ENCODE measurements at places on chromosomes 2 and 18.

DNA sequence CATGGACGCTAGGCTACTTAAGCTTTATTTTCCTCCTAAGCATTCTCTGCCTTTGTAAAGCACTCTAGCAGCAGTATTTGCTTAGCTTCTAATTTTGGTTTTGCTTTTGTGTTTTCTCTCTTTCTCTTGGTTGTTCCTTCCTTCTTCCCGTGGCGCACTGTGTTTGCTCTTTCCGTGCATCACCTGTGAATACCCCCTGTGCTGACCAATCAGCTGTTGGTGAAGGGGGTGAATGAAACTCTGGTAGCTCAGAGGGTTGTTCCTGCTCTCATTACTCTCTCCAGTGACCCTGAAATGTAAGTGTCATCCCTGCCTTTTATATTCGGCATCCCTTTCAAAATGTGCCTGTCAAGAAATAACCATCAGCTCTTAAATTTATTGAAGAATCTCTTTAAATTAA is 45.5 kb upstream of the TNFRSF11A start:
- DNase-seq: no peak

- DNase-seq: no peak
Measured at GRCh38 chr2:133266926-133267590, 301.2 kb downstream of the NCKAP5 start.

- DNase-seq: no peak
Measured at GRCh38 chr2:229279516-229279915, 8.4 kb upstream of the PID1 start.

GRCh38 chr2:189328848-189329245 is 112.4 kb upstream of the WDR75 start:
- DNase-seq: no peak

DNA sequence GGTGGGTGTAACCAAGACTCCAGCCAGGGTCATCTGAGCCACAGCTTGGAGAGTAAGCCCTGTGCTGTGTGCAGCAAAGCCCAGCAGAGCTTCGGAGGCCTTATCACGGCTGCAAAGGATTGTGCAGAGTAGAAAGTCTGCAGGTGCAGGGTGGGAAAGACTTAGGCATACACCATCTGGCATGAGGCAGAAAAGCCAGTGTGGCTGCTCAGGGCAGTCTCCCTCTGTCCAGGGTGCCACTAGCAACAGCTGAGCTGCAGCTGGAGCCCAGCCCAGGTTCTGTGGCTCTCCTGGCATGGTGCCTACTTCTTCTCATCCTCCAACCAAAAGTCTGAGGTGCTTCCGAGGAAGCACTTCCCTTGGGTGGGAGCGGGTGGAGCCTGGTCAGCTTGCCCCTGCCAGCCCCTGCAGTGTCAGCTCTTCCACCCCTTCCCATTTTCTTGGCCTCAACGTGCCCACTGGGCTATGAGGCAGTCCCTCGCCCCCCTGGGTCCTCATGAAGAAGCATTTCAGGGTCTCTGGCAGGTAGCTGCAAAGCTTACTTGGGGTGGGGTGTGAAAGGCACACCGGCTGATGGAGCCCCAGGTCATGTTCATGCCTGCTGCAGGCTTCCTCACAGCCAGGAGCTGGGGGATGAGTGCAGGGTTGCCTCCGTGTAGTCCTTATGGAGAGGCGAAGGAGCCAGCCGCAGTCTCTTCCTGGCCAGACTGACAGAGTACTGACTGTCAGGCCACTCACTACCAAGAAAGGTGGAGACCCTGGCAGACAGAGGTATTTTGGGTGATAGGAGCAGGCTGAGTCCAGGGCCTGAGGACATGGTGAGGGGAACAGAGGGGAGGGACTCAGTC is 4.8 kb downstream of the AMER3 start:
- DNase-seq: no peak

DNA sequence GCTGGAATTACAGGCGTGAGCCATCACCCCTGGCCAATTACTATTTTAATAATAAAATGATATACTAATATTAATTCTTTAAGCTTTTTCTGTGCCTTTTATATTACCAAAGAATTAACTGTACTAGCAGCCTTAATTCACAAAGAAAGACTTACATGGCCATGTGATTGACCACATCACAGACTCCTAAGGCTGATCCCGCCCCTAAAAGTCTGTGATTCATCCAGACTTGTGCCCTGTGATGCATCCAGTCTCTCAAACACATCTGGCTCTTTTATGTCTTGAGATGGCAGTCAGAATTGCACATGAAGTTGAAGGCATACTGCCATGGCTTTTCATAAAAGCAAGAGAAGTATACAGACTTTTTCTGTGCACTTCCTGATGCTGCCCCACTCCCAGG is 91.7 kb downstream of the DTNA start:
- DNase-seq: no peak

- no peak for DNase-seq
Measured at GRCh38 chr2:11933854-11934253, 187.4 kb downstream of the LPIN1 start.

GRCh38 chr18:31973929-31974546 is 31.1 kb upstream of the TRAPPC8 start:
- no peak for DNase-seq

GRCh38 chr2:237327175-237327950 is 86.6 kb downstream of the COL6A3 start:
- DNase-seq: no peak

DNA sequence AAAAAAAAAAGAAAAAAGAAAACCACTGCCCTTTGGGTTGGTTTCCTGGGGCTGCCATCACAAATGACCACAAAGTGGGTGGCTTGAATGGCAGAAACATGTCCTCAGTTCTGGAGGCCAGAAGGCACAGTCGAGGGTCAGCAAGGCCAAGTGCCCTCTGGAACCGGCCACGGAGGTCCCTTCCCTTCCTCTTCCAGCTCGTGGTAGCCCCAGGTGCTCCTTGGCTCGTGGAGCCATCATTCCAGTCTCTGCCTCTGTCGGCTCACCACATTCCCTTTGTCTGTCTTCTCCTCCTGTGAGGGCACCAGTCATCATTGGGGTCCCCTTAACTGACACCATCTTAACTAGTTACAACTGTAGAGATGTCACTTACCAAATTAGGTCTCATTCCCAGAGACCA is 8.5 kb upstream of the NFATC1 start:
- DNase-seq: no peak

DNA sequence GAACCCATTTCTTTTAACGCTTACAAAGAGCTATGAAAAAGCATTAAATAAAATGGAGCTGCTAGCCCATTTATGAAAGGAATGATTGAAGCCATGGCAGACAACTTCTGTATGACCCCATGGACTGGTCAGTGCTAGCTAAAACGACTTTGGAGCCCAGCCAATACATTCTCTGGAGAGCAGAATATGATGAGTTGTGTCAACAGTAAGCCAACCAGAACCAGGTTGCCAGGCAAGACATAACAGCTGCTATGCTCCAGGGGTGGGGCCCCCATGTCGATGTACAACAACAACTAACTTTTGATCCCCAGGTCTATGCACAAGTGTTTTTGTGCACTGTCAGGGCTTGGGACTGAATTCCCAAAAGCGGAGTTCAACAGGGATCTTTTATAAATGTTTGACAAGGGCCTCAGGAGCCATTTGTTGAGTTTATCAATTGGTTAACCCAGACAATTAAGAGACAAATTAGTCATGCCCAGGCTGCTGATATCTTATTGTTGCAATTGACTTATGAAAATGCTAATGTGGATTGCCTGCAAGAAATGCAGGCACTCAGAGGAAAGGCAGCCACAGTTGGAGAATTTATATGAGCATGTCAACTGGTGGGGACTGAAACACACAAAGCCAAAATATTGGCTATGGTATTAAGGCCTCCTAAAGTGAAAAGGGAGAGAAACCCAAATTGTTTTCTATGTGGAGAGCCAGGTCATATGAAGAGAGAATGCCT is 64.6 kb upstream of the MYO3B start:
- no peak for DNase-seq

- no peak for DNase-seq
Measured at GRCh38 chr2:231276987-231277386, 78.6 kb downstream of the ARMC9 start.

DNA sequence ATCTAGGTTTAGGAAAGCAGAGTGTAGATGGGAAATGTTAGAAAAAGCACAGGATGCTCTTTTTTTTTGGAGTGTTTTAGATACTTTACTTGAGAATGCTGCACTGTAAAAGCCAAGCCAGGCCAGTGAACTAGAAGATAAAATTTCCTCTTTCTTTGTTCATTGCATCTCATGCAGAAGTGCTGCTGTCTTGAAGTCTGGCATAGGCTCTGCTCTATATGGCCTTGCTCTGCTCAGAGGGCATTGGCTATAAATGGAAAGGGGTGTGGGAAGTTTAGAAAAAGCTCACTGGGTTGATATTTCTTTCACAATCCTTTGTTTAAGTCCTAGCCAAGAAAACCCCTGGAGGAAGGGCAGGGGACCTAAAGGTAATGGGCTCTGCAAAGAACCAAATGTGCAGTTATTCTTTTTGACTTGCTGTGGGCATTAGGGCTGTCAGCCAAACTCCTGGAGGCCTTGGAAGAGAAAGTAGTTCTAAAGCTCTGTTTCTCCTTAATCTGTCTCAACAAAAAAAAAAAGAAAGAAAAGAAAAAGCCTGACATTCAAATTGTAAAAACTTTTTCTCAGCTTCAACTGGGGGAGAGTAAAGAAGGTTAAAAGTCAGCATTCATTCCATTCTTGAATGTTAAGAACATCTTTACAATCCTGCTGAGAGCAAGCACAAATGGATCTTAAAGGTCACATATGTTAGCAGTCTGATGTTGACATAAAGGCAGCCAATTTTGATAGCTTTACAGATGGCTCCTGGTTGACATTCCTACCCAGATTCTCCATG is 338.3 kb downstream of the GULP1 start:
- DNase-seq: no peak

DNA sequence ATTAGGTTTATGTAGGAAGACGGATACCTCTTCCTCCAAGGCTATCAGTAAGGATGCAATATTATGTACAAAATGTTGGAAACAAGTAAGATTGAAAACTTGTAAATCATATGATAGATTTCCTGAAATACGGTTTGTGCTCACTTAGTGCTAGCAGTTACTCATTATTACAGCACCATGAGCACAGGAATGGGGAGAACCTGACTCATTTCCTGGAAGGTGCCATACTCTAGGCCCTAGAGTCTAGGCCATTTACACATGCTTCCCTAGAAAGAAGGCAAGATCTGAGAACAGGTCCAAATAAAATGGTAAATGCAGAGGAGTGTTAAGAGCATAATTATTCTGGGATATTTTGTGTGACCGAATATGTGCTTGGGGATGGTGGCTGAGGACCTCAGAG is 467.7 kb upstream of the CELF4 start:
- no peak for DNase-seq

DNA sequence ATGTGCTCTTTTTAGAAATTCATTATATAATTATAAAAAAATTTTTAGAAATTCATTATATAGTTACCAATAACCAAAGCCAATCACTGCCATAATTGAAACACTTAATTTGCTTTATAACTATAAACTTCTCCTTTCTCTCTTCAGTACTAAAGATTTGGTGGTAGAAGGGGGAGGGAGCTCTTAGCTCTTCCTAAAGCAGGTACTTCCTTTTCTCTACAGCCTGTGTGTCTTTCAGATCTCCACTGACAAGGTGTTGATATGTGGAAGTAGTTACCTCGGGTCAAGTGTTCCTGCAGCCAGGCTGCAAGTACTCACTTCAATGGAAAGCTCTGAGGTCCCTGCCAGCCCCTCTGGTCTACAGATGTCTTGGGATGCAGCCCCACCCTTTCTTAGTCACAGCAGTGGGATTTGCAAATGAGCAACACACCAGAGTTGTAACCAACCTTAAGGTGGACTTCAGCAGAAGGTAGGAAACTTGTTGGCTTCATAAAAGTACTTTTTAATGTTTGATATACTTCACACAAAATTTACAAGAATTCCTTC is 690.0 kb downstream of the ARHGAP15 start:
- peak; percentile 88 for DNase-seq

DNA sequence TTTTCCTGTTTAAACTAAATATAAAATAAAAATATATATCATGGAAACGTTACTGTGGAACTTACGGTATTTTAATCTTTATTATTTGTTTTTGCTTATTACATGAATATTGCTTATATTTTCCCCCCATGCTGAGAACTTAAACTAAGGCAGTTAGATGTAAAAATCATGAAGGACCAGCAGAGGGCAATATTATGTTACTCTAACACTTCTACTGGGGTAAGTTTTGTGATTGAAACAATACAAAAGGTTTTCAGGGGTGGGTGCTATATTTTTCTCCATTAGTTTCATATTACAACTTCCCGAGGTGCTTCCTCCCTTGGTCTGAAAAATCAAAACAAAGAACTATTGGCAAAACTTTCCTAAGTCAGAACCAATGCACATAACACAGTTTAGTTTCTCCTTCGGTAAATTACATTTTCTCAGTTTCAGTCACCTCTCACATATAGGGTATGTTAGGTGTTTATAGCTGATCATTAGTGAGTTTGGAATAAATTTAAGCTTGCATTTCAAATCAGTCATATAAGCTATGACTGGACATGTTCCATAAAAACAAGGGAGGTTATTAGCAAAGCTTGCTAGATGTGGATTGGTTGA is 54.8 kb downstream of the ZNF407 start:
- DNase-seq: no peak

DNA sequence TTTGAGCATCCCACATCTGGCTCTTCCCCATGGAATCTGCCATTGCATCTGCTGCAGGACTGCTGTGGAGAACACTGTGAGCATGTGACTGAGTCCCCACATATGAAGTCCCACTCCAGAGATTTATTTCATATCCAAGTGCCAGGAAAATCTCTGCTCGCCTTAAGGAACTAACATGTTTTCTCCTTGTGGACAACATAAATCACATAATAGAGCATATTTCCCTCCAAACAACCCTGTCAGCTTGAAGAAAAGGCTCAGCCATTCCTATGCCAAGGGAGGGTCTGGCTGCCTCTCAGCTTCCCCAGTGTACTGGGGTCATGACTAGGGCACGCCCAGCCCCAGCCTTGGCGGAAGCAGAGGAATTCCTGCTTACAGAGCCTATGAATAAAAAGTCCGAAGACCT is 193.7 kb downstream of the DNER start:
- DNase-seq: peak; percentile 86

GRCh38 chr2:133040170-133040569 is 370.2 kb upstream of the LYPD1 start:
- DNase-seq: no peak

GRCh38 chr2:86453836-86454235 is 12.7 kb downstream of the KDM3A start:
- peak; percentile 83 for DNase-seq

DNA sequence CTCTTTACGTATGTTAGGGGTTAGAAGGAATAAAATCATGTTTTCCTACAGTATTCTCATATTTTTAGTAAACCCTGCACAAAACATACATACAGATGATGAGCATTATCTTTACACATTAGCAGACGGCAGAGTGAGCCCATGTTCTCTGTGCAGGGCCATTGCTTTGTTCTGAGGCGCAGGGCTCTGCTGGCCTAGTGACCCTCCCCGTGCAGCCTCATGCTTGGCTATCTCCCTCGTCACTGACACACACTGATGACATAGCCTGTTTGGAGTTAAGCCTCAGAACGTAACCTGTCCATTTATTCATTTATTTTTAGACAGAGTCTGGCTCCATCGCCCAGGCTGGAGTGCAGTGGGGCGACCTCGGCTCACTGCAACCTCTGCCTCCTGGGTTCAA is 115.9 kb upstream of the FOSL2 start:
- no peak for DNase-seq
